ENCODE measurements at places on chromosomes 1 and 21.

DNA sequence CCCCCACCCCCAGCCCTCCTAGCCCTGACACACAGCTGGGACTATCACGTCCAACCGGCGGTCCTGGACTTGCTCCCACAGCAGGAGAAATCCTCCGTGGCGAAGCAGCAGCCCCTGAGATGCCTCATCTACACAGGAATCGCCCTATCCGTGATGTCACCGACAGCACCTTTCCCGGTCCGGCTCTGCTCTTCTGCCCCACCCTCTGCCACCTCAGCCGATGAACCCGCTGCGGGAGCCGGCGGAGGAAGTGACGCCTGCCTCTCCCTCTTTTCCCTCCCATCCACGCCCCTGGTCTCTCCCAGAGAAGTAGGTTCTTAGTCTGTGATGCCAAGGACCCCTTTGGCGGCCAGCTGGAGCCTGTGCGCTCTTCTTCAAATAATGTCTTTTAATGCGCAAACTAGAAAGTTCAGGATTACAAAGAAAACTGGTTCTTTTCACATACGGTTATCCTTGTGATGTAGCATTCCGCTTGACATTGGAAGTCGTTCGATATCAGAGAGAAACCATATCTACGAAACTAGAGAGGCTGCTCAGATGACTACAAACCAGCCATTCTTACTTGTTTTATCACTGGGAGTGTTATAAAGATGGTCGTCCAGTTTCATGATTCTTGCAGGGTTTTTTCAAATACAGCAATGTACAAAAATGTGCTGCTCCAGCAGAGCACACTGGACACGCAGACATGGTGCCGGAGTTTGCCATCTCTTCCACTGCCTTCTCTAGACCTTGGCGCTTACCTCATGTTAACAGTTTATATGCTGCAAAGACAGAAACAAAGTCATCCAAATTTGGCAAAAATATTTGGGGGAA lies 120.3 kb downstream of the PPIAL4G start:
- no peak for DNase-seq

DNA sequence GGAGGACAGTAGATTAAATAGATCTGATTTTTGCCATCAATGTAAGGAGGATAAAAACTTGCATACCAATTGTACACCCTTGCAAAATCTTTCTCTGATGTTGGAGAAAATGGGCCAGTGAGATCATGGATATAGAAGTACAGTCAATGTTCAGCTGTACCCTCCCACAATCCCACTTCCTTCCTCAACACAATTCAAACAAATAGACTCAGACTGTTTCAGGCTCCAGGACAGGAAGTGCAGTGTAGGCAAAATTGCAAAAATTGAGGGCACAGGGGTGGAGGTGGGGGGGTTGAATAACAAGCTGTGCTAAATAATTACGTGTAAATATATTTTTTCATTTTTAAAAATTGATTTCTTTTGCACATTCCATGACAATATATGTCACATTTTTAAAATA lies 3.9 kb upstream of the IFI44 start:
- DNase-seq, result no peak

- no peak for DNase-seq
Measured at GRCh38 chr1:224704107-224704735, 88.1 kb downstream of the CNIH3 start.

DNA sequence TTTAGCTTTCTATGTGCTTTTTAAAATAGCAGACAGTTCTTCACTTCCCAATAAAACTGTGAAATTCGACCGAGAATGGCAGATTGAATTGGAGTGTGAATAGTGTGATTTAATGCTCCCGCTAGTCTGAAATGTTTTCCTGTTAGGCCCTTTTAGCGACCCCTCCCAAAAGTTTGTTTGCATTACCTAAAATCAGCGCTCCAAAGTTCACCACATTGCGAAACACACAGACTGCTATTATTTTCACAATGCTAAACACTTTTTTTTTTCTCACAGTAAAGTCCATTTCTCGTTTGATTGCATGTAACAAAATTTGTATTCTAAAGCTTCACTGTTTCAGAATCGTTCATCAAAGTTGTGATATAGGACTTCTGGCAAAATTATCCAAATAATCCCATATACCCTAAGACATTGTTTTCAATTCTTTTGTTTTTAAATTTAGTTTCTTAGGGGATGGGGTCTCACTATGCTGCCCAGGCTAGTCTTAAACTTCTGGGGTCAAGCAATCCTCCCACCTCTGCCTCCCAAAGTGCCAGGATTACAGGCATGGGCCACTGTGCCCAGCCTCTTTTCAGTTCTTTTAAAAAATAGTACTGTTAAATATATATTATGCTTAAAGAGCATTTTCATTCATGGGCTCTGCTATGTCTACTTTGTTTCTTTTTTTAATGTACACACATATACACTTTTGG lies 76.5 kb upstream of the USH2A start:
- DNase-seq, result no peak

DNA sequence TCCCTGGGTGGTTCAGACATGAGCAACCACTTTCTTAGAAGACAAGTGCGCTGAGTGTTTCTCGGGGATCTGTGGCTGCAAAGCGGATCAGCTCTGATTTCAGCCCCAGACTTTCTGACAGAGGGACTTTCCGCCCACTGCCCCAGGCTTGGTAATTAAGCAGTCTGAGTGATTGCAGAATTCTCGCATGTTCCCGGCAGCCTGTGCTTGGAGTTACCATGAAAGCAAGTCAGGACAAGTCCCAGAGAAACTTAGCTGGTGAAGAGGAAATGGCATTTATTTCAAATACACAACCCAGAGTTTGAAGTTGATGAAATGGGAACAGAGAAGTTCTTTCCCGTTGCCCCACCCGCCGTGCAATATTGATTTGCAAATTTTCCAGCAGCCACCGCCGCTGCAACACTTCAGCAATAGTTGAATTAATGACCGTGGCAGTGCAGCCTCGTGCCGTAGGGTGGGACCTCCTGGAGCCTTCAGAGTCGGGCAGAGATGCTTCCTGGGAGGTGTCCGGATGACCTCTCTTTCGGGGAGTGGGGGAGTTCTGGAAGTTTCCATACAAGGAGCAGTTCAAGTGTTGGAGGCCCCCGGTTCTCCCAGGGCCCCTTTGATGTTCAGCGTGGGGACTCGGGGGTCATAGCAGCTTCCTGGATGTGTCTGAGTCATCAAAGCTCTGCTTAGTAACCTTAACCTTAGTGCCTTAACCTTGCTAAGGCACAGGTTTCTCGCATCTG lies 134.7 kb downstream of the KAZN start:
- no peak for DNase-seq

GRCh38 chr1:223144914-223145313 lies 1.9 kb upstream of the TLR5 start:
- DNase-seq, result no peak

DNA sequence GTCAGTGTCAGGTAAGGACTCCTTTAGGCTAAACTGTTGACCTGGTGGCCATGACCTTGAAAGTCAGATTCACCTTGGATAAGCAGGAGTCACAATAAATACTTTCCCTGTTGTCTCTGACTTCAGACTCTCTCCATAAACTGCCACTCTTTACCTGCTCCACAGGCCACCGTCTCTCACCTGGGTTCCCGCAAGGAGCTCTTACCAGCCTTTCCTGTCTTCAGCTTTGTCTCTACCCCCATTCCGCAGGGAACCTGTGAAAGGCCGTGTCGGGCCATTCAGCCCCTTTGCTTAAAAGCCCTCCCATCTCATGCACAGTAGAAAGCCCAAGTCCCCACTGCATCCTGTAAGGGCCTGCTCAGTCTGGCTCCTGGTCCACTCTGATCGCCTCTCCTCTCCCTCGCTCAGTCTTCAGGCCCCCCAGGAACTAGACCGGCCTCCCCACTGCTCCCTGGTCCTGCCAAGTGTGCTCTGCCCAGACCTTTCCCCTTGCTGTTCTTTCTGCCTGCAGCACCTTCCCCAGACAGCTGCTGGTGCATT lies 79.5 kb downstream of the ACTL8 start:
- no peak for DNase-seq

DNA sequence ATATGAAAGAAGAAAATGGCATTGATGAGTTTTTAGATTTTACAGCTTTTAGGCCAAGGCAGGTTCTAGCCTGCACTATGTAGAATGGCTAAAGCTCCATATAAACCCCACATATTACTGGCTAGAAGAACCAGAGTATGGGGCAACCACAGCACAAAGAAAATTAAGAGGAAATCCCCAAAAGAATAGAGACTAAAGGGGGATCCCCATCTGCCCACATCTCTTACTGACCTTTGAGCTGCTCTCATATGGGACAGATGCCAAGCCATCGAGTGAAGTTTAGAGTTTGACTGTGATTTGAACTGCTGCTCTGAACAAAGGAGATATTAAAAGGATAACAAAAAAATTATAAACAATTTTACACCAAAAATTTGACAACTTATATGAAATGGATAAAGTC lies 102.2 kb upstream of the HAO2 start:
- DNase-seq, result no peak

DNA sequence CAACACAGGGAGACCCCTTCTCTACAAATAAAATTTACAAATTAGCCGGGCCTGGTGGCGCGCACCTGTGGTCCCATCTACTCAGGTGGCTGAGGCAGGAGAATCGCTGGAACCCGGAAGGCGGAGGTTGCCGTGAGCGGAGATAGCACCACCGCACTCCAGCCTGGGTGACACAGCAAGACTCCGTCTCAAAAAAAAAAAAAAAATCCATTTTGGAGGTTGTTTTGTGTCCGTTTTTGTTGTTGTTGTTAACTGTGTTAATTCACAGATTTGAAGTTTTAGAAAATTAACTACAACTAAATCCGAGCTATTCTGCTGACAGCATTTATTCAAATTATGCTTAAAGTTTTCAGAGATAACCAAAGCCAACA lies 618 bp downstream of the CLCC1 start:
- DNase-seq, result no peak

DNA sequence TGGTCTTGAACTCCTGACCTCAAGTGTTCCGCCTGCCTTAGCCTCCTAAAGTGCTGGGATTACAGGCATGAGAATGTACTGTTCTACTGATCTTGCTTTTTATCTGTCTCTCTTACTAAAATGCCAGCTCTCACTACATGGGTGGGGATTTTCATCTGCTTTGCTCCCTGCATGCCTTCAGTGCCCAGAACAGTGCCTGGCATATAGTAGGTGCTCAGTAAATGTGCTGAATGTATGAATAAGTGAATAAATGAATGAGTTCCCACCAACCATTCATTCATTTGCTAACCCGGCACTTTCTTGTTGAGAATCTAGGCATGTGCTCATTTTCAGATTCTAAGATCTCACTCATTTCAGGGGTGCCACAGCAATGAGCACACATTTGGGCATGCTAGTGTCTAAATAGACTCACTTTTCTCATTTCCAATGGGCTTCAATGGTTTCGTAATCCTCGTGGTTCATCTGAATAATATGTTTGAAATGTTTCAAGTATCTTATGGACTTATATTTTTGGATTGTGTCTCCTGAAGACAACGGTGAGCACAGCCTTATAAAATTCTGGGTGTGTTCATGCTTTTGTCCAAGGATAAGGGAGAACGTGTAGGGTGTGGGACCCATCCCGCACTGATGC lies 7.6 kb downstream of the DHRS3 start:
- no peak for DNase-seq
